Activated CD4-positive, alpha-beta T cell treated with anti-CD3 and anti-CD28 coated beads for 48 hours (primary cell): ENCODE measurements at places on chromosomes 2 and 18.

GRCh38 chr2:113085542-113085941, 17.8 kb downstream of the IL1F10 start:
- no peak for DNase-seq

- no peak for DNase-seq
Measured at GRCh38 chr2:238104226-238104690, 4.1 kb downstream of the ESPNL start.

DNA sequence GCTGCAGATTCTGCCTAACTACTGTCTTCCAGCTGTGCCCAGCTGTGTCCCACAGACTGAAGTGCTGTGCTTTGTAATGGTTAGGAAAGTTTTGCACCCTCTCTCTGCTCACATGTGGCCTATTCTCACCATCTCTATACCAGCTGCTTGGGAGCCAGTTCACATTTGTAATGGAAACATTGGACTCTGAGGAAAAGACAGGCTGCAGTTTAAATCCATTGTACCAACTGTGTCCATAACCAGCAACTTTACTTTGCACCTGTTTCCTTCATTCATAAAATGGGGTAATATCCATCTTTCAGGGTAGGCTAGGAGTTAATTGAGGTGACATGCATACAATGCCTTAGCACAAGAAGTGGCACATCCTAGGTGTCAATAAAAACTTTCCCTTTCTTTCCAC, 344.0 kb downstream of the TNS1 start:
- DNase-seq, result no peak

GRCh38 chr2:97870396-97870843, 125.3 kb downstream of the TMEM131 start:
- DNase-seq, result peak; percentile 52

GRCh38 chr2:209609531-209609930, 162.1 kb upstream of the UNC80 start:
- DNase-seq, result no peak

GRCh38 chr2:63555931-63556330, 32.3 kb downstream of the WDPCP start:
- DNase-seq, result no peak
